ENCODE measurements at places on chromosomes 5 and 9. TPM values are rescaled to one million over a fixed set of nuclear protein-coding genes. Genes with fewer than 3 reads are reported as not detected.

PRDM9 gene
- polyA plus RNA-seq = 0.01 TPM

PCDHGB7 gene
- polyA plus RNA-seq = 16.1 TPM

DNA sequence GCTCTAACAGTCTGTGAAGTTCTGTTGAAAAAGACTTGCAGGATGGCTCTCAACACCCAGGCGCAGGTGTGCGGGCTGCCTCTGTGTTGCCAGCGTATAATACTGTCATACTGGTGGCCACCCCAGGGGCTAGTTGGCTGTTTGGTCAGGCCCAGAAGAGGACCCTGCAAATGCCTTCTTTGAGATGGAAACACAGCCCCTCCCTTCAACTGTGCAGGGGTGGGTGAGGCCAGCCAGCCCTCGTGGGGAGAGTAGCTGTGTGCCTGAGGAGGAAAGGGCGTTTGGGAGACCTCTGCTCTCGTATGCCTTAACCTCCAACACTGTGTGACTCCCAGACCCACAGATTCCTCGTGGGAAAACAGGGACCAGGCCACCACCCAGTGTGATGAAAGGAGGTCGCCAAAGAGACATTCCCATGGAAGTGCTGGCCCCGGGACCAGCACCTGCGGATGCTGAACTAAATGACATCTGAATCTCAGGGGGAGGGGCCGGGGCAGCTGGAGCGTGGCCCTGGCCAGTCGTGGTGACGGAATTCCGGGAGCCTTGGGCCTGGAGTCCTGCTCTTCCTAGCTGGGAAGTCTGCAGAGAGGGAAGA, 11.3 kb upstream of the SCGB3A1 start:
- no peak for DNase-seq

NME5 gene
- polyA plus RNA-seq = 28.7 TPM

GRCh38 chr5:98791001-98791519, 17.6 kb downstream of the RGMB start:
- DNase-seq = no peak

LCN15 gene
- polyA plus RNA-seq = 0.08 TPM

GRXCR2 gene
- polyA plus RNA-seq = not detected

PRR7 gene
- 1.2 TPM for polyA plus RNA-seq

ORM2 gene
- polyA plus RNA-seq = not detected

DNA sequence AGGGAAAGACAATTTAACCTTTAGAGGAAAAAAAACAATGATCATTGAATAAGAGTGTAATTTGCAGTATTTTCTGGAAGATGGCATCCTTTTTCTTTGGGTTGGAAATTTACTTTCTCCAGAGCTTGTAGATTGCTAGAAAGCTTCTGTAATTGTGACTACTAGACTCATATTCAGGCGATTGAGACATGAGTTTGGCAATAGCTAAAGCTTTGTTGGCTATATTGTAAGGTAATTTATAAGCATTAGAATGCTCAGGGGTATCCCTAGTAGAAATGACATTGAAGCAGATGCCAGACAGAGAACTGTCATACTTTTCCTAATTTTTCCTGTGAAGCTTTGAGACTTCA, 115.3 kb downstream of the UNC13B start:
- DNase-seq = no peak

GRCh38 chr9:20848490-20848889, 164.4 kb downstream of the FOCAD start:
- no peak for DNase-seq

GMCL2 gene
- polyA plus RNA-seq = 0.08 TPM

DNA sequence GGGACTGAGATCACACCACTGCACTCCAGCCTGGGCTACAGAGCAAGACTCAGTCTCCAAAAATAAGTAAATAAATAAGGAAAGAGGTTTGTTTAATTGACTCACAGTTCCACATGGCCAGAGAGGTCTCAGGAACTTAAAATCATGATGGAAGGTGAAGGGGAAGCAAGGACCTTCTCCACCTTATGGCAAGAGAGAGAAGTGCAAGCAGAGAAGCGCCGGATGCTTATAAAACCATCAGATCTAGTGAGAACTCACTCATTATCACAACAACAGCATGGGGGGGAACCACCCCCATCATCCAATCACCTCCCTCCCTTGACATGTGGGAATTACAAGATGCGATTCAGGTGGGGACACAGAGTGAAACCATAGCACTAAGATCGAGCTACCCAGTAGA, 22.8 kb upstream of the RGMB start:
- no peak for DNase-seq

DNA sequence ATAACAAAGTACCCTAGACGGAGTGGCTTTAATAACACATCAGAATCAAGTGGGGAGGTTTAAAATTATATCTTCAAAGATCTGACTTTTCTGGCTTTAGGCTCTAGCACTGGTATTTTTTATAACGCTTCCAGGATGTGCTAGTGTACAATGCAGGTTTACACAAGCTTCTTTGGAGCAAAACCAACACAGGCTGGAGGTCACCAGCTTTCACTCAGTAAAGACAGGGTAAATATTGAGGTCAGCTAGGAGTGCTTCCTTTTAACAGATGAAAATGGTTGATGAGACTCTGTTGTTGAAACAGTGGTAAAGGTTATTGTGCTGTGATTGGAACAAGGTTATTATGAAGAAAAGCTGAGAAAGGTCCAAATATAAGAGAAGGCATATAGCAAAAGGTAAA, 414.2 kb downstream of the TAF11L14 start:
- DNase-seq = no peak

DNA sequence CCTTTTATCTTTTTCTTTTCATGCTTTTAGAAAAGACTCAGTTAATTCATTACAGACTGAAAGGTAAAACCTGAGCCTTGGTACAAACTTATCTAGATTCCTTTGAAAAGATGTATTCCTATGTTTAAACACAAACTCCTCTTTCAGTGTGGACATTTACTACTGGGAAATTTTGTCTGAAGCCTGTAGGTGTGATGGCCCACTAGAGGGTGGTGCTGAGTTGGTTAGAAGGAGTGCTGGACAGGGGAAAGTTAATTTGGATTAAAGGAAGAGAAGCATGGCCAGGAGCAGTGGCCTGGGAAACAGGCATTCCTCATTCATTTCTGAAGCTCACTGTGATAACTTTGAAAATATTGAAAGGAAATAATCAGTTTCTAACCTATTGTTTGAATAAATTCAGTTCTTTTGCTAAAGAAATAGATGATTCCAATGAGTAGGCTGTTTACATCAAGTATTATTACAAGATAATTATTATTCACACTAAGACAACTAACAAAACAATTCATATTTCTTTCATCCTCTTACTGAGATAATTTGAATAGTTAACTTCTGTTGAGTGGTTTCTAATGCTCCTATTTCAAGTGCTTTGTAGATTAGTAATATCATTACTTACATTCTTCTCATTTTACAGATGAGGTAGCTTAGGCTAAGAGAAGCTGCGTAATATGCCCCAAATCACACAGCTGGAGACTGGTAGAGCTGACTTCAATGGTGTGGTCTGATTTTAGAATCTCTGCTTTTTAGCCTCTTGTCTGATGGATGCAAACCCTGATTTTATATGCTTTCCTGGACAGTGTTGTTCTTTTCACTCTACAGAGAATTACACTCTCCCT, 150.9 kb downstream of the ADGRV1 start:
- peak; percentile 3 for DNase-seq

DNA sequence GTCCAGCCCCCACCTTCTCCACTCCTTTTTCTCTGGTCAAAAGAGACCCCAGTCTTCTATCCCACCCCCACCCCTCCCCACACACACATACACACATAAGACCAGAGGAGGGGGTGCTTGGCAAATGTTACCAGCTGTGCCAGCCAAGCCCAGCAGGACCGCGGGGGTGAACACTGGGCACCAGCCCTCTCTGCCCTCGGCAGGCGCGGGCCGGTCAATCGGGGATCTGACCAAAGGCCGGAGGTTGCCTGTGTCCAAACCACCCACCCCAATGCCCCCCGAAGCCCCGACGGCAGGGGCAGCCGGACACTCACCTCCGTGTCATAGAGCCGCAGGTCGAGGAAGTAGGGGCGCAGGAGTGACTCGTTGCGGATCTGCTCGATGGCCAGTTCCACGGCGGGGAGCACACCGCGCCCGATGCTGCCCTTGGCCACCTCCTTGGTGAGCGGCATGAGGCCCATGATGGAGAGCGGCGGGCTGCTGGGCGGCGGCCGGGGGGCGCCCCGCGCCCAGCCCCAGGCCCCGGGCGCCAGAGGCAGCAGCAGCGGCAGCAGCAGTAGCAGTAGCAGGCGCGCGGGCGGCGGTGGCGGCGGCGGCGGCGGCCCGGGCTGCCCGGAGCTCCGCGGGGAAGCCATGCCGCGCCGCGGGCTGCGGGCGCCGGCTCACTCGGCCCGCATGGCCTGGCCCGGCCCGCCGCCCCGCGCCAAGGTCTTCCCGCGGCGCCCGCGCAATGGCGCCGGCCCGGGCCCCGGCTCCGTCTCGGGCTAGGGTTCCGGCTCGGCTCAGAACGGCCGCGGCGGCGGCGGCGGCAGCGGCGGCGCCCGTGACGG, 417 bp downstream of the GABBR2 start:
- no peak for DNase-seq

DNA sequence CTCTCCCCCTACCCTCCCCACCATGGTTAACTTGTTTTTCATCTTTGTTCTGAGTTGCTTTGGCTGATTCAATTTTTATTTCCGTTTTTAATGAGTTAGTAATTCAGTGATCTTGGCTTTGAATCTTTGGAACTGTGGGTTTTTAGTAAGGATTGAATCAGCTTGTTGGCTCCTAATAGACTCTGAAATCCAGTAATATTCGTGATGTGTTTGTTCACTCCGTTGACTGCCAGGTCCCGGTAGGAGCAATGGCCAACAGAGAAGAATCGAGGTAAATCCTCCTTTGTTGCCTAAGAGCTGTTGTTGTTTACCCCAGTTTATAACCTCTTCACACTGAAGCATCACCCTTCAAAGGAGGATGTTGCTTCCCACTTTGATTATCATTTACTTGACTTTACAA, 92.7 kb downstream of the PCSK1 start:
- DNase-seq = no peak

DNA sequence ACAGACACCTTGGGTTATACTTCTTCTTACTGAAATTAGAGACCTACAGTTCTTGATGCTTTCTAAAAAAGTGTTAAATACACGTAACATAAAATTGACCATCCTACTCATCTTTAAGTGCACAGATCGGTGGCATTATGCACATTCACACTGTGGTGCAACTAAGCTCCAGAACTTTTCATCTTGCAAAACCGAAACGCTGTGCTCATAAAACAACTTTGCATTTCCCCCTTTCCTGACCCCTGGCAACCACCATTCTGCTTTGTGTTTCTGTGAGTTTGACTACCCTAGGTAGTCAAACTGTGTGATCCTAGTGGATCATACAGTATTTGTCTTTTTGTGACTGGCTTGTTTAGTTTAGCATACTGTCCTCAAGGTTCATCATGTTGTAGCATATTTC, 3.9 kb downstream of the MVB12B start:
- no peak for DNase-seq

DNA sequence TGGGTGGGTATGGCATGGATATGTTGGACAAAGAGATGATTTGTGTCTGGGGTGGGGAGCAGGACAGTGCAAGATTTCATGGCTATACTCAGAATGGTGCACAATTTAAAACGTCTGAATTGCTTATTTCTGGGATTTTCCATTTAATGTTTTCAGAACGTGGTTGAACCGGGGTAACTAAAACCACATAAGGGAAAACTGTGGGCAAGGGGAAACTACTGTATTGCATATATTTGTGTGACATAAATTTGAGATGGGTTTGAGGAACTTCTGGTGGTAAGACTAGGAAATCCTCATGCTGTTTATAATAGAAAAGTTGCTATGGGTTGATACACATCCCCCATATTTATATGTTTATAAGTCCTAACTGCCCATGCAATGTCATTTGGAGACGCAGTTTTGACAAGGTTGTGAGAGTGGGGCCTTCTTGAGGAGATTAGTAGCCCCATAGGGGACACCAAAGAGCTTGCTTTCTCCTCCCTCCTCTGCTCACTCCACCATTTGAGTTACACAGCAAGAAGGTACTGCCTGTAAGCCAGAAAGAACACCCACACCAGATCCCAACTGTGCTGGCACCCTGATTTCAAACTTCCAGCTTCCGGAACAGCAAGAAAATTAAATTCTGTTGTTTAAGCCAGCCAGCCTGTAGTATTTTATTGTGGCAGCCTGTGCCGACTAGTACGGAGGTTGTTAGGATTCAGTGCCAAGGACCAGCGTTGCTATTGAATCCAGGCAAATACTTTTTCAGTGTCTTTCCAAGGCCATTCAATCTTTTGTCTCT, 2118.9 kb downstream of the MAT2B start:
- no peak for DNase-seq

TAF11L10 gene
- polyA plus RNA-seq = not detected

FAM221B gene
- 0.16 TPM for polyA plus RNA-seq

- no peak for DNase-seq
These were observed 3.1 kb downstream of the POLR3G start for GRCh38 chr5:90477621-90478215.

DNA sequence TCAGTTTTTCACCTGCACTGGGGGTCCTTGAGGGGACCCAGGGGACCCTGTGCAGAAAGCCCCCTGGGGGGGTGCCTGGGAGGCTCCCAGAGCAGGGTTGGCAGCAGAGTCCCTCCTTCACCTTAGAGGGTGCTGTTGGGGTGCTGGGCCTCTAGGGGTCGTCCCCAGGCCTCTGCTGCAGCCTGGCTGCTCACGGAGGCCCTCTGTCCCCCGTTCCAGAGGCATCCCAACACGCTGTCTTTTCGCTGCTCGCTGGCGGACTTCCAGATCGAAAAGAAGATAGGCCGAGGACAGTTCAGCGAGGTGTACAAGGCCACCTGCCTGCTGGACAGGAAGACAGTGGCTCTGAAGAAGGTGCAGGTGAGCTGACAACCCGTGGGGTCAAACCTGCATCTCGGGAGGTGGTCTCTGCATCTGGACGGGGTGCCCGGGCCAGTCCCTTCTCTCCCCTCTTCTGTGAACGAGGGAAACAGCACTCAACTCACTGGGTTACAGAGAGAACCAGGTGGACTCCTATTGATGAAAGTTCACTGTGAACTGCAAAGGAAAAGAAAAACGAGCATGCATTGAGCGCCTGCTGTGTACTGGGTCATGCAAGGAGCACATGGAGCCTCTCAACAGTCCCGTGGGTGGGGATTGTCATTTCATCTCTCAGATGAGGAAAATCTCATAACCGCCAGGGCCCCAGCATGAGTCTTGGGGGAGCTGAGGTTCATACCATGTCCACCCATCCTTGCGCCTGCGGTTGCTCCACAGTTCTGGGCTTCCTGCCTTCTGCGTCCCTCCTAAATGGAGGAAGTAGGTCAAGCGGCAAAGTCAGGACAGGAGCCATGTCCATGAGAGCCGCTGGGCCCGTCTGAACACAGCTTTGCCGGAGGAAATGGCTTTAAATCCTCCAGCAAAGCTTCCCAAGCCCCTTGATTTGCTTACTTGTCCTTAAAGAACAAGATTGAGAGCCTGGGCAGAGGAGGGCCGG, 54.8 kb downstream of the NEK6 start:
- DNase-seq = no peak

GRCh38 chr5:160641405-160641804, 210.6 kb downstream of the ATP10B start:
- DNase-seq = no peak

RRAGA gene
- 115 TPM for polyA plus RNA-seq

GRCh38 chr9:33852216-33852826, 35.4 kb downstream of the UBE2R2 start:
- peak; percentile 28 for DNase-seq
